LHCN-M2 (cell line): ENCODE measurements at places on chromosomes 2 and 18.
A peak's percentile ranks its signal among the peaks of the same experiment; 100 is the strongest.

DNA sequence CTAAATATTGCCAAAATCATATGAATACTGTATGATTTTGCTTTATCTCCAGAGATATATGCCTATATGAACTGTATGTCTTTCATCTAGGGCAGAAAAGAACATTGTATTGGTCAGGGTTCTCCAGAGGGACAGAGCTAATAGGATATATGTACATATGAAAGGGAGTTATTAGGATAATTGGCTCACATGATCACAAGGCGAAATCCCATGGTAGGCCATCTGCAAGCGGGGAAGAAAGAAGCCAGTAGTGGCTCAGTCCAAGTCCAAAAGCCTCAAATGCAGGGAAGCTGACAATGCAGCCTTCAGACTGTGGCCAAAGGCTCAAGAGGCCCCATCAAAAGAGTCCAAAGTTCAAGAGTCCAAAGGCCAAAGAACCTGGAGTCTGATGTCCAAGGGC lies 209.9 kb downstream of the RNF144A start:
- no peak for DNase-seq

DNA sequence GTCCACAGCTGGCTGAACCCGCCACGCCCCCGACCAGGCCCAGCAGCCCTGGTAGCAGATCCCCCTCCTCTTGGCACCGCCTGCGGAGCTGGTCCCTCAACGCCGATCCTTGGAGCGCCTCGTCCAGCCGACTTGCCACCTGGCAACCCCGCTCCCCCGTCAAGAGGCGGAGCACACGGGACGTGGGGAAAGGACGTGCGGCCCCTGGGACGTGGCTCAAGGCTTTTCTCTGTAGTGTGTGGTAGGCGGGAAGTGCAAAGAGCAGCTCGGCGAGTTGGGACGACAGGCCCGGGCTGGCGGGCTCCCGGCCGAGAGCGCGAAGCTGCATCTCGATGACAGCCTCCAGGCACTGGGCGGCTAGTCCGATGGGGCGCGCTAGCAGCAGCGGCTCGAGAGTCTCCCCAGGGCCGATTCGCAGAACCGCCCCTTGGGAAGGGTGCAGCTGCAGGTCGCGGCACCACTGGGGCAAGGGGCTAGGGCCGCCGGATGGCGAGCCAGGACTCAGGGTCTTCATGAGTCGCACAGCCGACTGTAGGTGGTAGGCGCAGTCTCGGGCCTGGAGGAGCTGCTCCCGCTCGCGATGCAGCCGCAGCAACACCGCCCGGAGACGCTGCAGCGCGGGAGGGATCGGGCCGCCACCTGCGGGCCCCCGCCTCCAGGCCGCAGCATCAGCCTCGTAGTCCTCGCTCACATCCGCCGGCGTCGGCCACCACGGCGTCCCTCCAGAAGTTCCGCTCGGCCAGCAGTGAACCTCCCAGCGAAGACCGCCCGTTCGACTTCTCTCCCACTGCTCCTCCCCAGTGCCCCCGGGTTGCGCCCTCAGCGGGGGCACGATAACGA lies 617 bp downstream of the CCDC142 start:
- DNase-seq: no peak

- peak; percentile 6 for DNase-seq
Measured at GRCh38 chr2:206856513-206856912, 82.8 kb upstream of the CPO start.

DNA sequence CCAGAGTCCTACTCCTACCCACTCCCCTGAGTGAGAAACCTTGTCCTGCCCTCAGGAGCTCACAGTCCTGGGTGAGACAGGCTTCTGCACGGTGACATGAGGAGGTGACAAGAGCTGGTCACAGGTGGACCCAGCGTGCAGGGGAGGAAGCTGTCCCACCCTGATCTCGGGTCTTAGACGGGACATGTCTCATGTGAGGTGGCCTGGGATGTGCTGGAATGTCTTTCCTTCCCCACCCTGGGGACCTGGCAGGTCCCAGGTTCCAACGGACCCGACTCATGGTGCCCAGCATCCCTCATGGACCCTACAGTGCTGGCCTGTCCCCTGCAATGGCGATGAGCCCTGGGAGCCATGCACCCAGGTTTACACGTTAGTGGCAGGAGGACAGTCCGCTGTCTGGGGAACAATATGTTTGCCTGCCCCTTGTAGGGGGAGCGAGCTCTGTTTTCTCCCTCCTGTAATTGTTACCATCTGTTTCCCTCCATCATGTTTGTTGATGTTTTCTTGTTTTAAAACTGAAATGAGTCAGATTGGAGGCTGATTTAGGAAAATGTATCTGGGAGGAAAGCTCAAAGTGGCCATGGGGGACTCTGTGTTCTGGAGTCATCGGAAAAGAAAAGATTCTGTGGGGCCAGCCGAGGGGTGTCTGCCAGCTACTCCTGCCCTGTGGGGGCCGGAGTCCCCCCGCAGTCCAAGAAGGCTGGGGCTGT lies 238.1 kb downstream of the KLHL29 start:
- no peak for DNase-seq

DNA sequence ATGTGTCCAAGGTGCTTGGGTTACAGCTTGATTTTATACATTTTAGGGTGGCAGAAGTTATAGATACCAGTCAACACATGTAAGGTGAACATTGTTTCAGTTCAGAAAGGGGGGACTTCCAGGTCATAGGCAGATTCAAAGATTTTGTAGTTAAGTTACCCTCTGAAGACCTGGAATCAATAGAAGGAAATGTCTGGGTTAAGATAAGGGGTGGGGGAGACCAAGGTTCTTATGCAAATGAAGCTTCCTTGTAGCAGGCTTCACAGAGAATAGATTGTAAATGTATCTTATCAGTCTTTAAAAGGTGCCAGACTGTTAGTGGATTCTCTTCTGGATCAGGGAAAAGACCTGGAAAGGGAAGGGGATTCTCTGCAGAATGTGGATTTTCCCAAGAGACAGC lies 42.4 kb downstream of the BMPR2 start:
- DNase-seq: no peak
